ENCODE measurements at places on chromosomes 2 and 18.
A peak's percentile ranks its signal among the peaks of the same experiment; 100 is the strongest.

DNA sequence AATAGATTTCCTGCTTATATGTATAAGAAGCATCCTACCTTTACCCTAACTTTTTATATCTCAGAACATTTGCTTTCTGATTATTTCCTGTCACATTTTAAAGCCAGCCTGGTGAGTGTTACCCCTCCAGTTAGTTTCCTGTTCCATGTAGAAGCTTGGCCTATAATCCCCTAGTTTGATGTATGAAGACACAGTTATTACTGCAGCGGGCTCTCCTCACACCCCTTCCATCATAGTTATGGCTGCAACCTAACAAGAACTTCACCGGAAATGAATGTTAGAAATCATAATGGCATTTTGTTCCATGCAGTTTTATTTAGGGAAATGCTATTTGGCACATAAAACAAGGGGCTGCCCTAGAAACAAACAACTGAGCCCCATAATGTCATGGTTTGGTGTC is 400.2 kb upstream of the SETBP1 start:
- DNase-seq, result no peak

GRCh38 chr2:1318366-1319009 is 94.8 kb upstream of the TPO start:
- DNase-seq, result peak; percentile 31

- DNase-seq, result no peak
These were observed 5.7 kb upstream of the CAPN14 start for GRCh38 chr2:31223026-31223425.

DNA sequence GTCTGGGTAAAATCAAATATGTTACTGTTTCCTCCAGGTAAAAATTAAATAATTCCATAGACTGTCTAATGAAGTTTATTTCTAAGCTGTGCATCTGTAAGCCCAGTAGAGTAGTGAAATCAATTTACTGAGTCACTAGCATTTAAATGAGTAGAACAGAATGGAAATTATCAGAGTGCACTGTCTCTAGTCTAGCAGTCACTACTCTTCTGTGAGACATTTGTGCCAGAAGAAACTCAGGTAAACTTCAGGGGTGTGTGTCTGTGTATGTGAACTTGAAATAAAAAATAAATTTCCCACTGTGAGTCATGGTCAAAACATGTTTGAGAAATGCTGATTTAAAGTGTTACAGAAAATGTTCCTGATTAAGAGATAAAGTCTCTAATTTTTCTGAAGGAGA is 146.4 kb downstream of the RIF1 start:
- DNase-seq, result no peak

GRCh38 chr2:15913146-15913545 is 27.2 kb upstream of the MYCN start:
- no peak for DNase-seq

- DNase-seq, result peak; percentile 58
These were observed 98.2 kb upstream of the B3GNT7 start for GRCh38 chr2:231297108-231297908.

DNA sequence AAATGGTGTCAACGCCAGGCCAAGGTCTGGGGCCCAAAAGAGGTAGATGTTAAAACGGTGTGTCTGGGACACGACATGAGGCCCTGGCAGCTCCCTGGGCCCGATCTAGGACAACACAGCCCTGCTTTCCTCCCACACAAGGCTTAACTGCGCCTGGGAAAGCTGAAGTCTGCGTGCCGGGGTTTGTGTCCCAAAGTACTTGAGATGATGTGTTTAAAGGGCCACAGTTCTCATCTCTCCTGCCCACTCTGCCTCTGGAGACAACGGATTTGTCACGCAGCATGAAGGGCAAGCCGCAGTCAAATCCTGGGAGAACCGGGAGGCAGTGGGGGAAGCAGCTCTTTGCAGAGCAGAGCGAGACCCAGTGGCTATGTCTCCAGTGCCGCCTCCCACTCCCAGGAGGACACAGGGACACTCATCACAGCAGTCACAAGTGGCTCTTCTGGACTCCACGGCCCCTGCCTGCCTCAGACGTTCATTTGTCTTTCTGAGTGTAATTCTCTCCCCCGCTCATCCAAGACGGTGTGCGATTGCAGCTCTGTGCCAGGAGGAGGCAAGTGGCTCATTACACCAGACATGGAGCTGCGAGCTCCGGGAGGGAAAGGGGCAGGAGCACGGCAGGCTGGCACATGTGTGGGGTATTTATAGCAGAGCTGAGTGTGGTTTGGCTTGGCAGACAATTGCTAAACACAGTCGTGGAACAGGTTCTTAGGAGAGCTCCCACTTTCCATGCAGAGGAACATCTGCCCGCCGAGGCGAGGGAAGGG is 57.7 kb upstream of the SEMA4C start:
- DNase-seq, result no peak

DNA sequence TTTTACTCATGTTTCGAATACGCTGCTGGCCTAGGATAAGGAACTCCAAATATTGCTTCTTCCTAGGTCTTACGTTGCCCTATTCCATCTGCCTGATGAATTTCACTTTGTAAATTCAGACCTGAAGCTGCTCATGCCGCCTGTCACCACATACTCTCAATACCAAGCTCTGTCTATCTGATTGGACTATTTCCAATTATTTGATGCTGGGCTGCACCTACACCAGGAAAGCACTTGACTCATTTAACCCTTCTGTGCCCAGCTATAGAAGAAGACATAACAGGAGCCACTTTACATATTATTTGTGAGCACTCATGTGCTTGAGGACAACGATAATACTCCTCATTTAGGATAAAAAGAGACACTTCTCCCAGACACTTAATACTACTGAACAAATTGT is 1293.9 kb upstream of the LRRTM1 start:
- DNase-seq, result no peak

- no peak for DNase-seq
These were observed 18.4 kb upstream of the NFATC1 start for GRCh38 chr18:79377187-79377891.

- peak; percentile 23 for DNase-seq
These were observed 44.8 kb downstream of the REL start for GRCh38 chr2:60925994-60926740.

GRCh38 chr2:178452870-178453269 is 1.7 kb downstream of the PJVK start:
- no peak for DNase-seq

GRCh38 chr2:163834221-163834620 is 98.4 kb upstream of the FIGN start:
- DNase-seq, result no peak

- DNase-seq, result peak; percentile 51
These were observed 1007.0 kb upstream of the ACVR2A start for GRCh38 chr2:146837857-146838256.

GRCh38 chr2:16281451-16282335 is 341.3 kb downstream of the MYCN start:
- DNase-seq, result peak; percentile 3

- peak; percentile 54 for DNase-seq
These were observed 72.1 kb downstream of the CABLES1 start for GRCh38 chr18:23207191-23207955.

DNA sequence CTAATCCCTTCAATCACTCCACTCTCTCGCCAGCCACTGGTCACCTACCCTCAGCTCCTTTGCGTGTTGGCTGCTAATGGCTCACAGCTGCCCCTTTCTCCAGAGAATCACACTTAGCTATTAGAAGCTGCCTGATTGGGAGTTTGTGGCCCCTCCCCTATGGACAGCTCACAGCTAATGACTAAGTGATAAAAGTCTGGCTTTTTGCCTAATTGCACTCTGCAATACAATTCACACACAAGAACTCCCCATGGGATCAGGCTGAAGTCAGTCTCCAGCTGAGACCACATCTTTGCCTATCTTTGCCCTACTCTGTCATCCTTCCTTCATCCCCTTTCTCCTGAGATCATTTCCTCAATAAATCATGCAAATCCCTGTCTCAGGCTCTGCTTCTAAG is 701.9 kb upstream of the RAB6C start:
- DNase-seq, result no peak

- no peak for DNase-seq
These were observed 19.8 kb downstream of the PIKFYVE start for GRCh38 chr2:208285853-208286252.

- peak; percentile 48 for DNase-seq
These were observed 447.4 kb upstream of the PKDCC start for GRCh38 chr2:41600460-41600859.

All from astrocyte of the spinal cord (primary cell).